OCI-M1 (cell line): ENCODE measurements at places on chromosomes 13 and 19.

DNA sequence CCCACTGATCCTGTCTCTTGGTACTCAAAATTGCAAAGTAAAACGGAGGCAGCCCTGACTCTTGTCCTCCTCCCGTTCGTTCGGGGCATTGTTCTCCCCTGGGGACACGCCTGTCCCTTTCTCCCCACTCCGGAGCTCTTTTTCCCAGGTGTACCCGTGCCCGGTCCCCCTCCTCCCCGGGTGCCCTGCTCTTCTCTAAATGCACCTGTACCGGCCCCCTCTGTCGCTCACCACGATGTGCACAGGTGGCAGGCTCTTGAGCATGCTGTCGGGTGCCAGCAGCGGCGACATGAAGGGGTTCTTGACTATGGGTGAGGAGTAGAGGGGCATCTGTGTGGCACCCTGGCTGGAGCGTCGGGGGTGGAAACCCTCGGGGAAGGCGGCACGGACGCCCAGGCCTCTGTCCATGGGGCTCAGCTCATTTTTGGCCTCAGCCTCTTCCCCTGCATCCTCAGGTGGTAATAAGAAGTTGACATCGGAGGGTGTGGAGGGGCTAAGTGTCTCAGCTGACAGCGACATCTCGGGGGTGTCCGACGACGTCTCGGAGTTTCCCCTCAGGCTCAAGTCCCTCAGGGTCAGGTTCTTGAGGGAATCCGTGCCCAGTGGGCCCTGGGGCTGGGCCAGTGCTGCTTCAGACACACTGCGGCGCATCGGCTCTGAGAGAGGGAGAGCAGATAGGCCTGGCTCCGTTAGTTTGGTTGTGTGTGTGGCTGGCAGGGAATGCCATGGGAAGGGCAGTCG is 12.4 kb upstream of the CNFN start:
- DNase-seq = no peak

DNA sequence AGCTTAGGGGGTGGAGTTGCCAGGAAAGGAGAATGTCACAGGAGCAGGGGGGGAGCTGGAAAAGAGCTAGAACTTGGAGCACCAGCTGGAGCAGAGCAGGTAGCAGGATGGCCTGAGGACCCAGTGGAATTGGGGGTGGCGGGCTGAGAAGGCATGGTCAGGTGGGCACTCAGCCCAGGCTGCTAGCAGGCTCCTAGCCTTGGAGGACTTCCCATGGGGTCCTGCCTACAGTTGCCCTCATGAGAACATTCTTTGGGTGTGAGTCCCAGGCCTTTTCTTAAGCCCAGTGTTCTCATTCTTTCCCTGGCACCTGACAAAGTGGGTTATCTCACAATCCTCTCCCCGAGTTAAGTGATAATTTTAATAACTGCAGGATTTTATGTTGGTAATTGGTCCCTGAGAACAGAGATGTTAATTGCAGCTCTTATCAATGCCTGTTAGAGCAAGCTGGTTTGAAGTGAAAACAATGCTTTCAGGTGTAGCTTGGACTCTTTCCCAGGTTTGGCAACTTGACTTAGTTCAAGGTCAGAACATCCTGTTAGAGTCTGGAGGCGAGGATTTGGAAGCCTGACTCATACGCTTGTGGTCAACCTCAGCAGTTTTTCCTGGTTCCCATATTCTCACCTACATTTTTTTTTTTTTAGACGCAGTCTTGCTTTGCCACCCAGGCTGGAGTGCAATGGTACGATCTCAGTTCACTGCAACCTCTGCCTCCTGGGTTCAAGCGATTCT is 18.1 kb upstream of the OLFM4 start:
- no peak for DNase-seq

GRCh38 chr13:21895779-21896178 is 224.9 kb downstream of the FGF9 start:
- DNase-seq = no peak

DNA sequence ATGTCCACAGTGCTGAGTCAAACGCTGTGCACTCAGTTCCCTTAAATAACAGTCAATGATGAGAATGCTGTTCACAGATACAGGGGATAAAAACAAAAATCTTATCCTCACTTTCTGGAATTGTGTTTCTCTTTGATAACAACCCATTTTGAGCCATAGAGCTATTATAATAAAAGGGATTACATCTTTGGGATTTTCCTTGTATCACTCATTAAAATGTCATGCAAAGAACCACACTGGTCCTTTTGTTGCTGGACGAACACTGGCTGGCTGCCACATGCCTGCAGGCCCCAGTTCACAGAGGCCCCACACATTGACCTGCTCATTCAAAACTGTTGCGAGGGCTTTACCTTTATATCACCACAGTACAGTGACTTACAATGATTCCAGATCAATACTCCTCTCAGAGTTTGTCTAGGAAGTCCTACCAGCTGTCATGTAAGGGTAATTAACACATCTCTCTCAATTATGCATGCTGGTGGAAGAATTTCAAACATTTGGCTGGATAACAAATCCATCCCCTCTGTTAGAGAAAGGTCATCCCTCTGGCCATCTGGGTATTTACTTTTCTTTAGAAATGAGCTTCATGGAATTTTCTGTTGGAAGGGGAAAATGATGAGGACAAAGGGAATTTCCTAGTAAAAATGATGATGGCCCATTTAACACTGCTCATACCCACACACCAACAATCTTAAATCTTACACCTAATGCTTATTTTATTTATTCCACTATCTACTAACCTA is 85.9 kb downstream of the MBNL2 start:
- DNase-seq = no peak

GRCh38 chr19:53871454-53871853 is 3.8 kb downstream of the MYADM start:
- DNase-seq = peak; percentile 48

DNA sequence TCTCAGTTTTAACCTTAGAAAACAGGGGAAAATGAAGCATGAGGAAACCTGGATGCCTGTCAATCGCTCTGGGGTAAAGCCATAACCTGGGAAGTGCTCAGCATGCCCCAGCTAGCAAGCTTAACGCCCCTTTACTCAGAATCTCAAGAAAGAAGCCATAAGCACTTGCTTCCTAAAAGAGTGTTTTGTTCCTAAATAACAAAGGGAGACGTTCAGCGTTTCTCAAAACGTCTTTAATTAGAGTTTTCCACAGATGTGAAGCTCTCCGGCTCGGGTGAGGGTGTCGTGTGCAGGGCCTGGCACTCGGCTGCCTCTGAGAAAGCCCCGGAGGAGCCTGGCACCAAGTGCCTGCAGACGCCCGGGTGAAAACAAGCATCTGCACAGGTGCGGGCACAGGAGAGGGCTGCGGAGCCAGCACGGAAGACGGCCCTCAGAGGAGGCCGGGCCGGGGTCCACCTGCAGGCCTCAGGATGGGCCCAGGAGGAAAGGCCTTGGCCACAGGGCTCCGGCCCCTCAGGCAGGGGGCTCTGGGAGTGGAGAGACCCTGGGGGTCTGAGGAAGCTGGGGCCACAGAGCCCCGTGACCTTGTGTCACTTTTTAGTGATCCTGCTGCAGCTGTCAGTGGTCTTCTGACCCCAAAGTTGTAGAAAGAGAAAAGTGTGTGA is 6.2 kb downstream of the GAS6 start:
- DNase-seq = no peak

DNA sequence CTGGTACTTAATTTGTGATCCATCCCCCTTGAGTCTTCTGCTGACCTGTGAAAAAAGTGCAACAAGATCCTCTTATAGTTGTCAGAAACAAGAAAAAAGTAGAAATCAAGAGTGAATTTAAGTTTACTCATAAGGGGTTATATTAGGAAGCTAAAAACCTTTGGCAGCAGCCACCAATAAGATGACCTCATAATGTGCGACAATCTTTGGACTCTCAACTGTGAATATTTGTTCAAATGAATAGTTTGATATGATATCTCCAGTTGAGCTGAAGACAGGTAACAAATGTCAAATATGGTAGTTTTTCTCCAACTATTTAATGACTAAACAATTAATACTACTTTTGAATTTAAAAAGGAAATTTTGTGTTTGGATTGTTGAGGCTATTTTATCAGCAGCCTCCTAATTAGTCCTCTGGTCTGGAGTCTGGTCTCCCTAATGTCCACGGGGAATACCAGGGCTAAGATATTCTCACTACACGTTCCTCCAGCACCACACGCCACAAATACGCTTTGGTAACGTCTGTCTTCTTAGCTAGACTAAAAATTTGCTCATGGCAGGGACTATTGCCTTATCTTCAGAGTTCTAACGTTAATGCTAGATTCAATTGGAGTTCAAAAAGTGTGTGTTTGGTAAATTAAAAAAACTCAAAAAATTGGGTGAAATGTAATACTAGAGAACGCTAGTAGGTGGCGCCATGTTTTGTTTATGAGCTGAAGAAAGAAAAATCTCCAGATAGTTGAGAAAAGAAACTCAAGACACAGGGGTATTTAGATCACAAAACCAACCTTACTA is 51.0 kb upstream of the PDX1 start:
- DNase-seq = peak; percentile 53

DNA sequence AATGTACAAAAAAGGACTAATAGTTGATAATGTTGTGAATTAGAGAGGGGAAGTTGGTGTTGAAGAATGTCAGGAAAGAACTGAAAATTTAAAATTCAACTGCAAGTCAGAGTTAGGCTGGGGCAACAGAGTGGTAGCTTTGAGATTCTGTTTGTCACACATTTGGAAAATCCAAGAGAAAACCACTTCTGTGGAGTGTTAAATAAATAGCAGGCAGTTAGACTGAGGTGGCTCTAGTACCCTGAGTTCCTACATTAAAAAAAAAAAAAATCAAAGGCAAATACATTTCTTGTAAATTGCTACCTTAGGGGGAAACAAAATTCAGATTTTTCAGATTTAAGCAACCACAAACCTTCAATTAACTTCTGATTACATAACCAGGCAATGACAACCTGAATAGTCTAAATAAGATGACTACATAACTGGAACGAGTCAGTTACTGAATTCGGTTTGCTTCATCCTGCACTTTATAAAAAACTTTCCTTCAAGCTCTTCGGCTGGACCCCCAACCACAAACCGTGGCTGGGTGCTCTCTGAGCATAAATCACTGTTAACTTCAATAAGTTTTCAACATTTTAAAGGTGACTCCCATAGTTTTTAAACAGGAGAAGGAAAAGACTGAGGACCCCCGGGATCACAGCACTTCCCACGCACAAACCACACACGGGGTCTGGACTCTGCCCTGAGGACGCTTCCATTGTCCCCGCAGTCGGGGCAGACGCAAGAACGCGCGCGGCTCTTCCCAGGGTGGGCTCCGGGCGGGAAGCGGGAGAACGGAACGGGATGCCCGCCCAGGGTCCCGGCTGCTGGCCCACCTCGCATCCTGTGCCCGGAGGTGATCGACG is 725 bp downstream of the ZNF682 start:
- DNase-seq = no peak

DNA sequence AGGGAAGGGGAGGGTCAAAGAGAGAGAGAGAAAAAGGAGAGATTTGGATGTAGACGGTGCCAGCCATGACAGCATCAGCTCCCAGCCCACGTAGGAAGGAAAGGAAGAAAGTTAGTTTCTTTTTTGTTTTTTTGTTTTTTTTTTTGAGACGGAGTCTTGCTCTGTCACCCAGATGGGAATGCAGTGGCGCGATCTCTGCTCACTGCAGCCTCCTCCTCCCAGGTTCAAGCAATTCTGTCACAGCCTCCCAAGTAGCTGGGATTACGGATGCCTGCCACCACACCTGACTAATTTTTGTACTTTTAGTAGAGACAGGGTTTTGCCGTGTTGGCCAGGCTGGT is 27.6 kb downstream of the ELL start:
- no peak for DNase-seq

DNA sequence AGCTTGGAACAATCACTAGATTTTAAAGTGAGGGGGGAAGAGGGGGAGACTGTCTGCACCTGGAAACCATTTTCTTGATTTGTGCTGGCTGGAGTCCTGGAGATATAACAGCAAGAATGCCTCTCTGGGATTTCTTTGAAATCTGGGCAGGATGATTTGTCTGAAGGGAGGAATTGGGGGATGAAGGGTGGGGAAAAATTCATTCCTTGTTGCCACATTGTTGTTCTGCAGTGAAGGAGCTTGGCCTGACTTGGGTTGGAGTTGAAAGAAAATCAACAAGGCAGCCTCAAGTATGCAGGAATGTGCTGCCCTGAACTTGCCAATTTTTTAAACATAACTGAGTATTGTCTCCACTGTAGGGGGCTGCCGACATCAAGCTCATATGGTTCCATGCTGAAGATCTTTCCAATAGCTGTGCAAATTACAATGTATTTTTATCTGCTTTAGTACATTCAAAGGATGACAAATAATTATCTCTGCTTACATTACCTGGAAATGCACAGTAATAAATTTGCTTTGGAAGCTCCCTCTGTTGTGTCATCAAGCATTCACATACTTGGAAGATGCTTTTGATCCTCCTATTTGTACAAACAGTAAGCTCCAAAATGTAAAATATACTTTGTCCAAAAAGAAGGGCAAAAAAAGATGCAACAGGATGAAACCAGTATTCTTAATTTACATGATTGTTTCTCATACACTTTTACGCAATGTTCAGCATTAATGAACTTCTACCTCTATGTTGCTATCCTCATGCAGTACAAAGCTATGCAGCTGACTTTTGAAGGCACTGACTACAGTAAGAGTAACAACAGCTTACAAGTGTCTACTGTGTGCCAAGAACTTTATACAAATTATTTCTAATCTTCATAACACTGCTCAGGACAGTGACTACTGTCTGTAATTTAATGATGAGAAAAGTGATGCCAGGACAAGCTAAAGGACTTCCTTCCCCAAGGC is 627.9 kb upstream of the KLF12 start:
- no peak for DNase-seq

- no peak for DNase-seq
Observed at GRCh38 chr13:64528838-64529237, 2701.3 kb downstream of the PCDH9 start.

DNA sequence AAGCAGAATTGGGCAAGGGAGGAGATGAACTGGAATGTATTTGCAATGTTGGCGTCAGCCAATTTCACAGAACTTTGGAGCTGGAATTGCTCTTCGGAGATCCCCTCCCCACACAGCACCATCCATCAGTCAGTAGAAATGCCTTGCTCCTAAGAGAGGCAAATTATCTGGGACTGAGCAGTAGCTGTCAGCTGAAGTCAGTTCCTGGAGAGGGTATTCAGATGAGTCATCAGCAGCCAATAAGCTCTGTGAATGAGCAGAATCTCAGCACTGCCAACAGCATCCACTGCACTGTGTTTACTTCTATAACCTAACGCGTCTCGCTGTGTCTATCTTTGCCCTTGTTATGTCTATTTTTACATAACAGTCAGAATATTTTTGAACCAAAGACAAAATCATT is 213.7 kb downstream of the SLITRK5 start:
- DNase-seq = no peak

GRCh38 chr13:112942689-112943308 is 26.2 kb upstream of the MCF2L start:
- peak; percentile 95 for DNase-seq
